Chondrocyte (in vitro differentiated cells): ENCODE measurements at places on chromosomes 4 and X. TPM values are rescaled to one million over a fixed set of nuclear protein-coding genes. Genes with fewer than 3 reads are reported as not detected.
A peak's percentile ranks its signal among the peaks of the same experiment; 100 is the strongest.

Gene FHIP1A
- total RNA-seq, result 1.7 to 4.8 TPM (median 1.8 TPM) in 3 replicates

DNA sequence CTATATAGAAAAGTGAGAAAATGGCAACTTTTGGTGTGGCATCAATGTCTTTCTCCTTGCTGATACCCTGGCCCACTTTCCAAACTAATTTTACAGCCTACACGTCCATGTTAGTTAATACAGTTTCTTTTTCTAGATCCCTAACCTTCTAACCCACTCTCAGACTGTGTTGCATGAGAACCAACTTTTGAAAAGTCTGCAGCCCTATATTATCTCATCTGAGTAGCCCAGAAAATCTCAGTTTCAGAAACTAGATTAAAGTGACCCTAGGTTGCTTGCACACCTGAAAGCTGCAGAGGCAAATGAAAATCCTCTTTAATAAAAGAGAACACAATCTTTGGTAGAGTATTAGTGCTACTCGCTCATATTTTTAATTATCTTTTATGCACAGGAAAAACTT, 371.6 kb upstream of the EMCN start:
- no peak overlapping the region for H3K4me3 ChIP-seq
- H3K4me1 ChIP-seq, result no peaks in the 10 kb centered on the region
- H3K36me3 ChIP-seq, result peaks cover 9% of the 10 kb centered on the region
- DNase-seq, result no peak
- no peak overlapping the region for H3K27ac ChIP-seq

GRCh38 chr4:162610116-162610515, 446.3 kb upstream of the FSTL5 start:
- no peaks in the 10 kb centered on the region for H3K4me1 ChIP-seq
- H3K27ac ChIP-seq, result no peak overlapping the region
- peaks cover 12% of the 10 kb centered on the region for H3K27me3 ChIP-seq

DNA sequence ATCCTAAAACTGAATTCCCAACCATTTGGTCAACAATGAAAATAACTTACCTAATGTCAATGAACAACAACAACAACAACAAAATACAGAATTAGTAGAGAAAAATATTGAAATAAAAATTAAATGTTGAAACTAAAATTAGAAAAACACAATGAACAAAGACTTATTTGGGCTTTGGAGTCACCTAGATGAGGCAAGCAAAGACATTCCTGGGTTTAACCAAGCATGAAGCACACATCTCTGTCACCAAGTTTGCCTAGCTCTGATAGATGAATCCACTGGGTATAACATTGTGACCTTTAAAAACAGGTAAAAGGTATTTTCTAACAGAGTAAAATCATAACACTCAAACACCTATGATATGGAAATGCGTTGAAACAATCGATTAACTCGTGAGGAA, 13.2 kb upstream of the SYTL5 start:
- no peaks in the 10 kb centered on the region for H3K4me1 ChIP-seq
- no peak overlapping the region for H3K27ac ChIP-seq
- no peaks in the 10 kb centered on the region for H3K36me3 ChIP-seq
- no peak overlapping the region for H3K4me3 ChIP-seq
- no peaks in the 10 kb centered on the region for H3K27me3 ChIP-seq
- DNase-seq, result no peak

DNA sequence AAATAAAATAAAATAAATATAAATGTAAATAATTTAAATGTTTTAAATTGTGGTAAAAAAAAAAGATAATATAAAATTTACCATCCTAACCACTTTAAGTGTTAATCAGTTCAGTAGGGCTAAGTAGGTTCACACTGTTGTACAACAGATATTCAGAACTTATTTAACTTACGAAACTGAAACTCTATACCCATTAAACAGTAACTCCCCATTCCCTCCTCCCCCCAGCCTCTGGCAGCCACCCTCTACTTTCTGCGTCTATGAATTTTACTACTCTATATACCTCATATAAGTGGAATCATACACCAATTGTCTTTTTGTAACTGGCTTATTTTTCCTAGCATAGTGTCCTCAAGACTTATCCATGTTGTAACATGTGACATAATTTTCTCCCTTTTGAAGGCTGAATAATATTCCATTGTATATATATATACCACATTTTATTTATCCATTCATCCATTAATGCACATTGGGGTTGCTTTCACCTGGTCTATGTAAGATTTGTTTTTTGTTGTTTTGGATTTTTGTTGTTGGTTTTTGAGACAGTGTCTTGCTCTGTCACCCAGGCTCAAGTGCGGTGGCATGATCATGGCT, 32.5 kb upstream of the ELF2 start:
- no peak overlapping the region for H3K27ac ChIP-seq
- H3K27me3 ChIP-seq, result no peaks in the 10 kb centered on the region
- no peaks in the 10 kb centered on the region for H3K36me3 ChIP-seq
- DNase-seq, result no peak
- H3K4me1 ChIP-seq, result no peaks in the 10 kb centered on the region

Gene ZFP42
- total RNA-seq, result 0.50 to 0.51 TPM in 2 of 3 replicates, not detected in the other

Gene VCX3B
- total RNA-seq, result not detected in 3 replicates

DNA sequence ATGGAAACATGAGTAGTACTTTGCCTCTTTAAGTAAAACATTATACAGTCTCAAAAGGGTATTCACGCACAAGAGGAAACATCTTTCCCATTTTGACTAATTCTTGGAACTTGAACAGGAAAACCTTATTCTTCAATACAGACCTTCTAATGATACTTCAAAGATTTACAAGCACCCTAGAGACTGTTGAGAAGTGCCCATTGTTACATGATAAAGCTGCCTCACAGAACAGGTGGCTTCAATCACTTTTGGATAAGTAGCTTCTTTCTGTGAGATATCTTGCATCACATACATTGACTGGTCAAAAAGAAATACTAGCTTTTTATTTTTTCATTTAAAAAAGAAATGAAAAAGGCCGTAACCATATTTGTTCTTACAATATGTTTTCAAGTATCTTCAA, 219.4 kb downstream of the EPHA5 start:
- H3K27ac ChIP-seq, result no peak overlapping the region
- H3K4me1 ChIP-seq, result no peaks in the 10 kb centered on the region
- H3K36me3 ChIP-seq, result no peaks in the 10 kb centered on the region
- DNase-seq, result no peak

Gene PRDM5
- total RNA-seq, result 9.3 to 14.0 TPM (median 10.6 TPM) in 3 replicates

GRCh38 chr4:913280-913618, 18.9 kb downstream of the GAK start:
- no peak overlapping the region for H3K27ac ChIP-seq
- H3K4me1 ChIP-seq, result peaks cover 10% of the 10 kb centered on the region
- peak; percentile 40 for DNase-seq
- H3K36me3 ChIP-seq, result peaks cover 2% of the 10 kb centered on the region
- no peak overlapping the region for H3K4me3 ChIP-seq
- no peaks in the 10 kb centered on the region for H3K27me3 ChIP-seq

- no peaks in the 10 kb centered on the region for H3K27me3 ChIP-seq
- DNase-seq, result no peak
- H3K4me3 ChIP-seq, result no peak overlapping the region
- peaks cover 5% of the 10 kb centered on the region for H3K4me1 ChIP-seq
- no peak overlapping the region for H3K27ac ChIP-seq
These were observed 28.1 kb downstream of the MCUB start for GRCh38 chr4:109588176-109588575.

DNA sequence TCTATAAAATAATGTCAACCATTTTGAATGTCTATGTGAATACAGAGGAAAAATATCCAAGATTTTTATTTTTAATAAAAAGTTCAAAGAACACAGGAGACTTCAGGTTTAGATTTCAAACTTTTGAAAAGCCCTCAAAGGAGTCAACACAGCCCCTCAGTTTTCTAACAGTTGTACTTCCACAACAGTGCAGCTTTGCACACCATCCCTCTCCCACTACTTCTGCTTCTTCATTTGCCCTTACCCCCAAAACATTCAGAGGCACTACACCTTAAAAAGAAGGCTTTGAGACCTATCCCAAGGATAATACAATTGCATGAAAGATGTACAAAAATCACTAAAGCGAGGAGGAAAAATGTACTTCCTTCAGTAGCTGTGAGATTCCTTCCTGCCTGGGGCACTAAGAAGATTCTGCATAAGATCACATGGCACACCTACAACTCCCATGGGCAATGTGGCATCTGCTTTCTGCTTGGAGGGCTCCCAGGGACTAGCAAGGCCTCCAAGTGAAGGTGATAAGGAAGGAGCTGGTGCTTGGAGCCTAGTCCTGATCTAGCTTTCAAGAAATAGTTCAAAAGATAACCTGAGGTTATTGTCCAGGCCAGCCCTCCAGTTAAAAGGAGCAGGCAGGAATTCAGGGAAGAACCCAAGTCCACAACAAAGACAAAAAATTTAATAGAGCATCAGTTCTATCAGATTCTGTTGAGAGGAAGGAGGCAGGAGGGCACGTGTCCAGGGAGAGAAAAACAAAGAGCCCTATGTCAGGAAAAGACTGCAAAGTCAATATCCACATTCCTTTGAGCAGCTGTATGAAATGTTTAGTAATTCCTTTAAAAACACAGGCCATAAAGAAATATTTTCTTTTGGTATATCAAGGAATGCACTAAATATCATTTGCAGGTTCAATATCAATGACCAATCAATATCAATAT, 19.1 kb downstream of the ARAP2 start:
- no peak overlapping the region for H3K27ac ChIP-seq
- no peaks in the 10 kb centered on the region for H3K36me3 ChIP-seq
- H3K4me3 ChIP-seq, result no peak overlapping the region
- no peaks in the 10 kb centered on the region for H3K27me3 ChIP-seq
- peaks cover 7% of the 10 kb centered on the region for H3K4me1 ChIP-seq
- DNase-seq, result no peak

DNA sequence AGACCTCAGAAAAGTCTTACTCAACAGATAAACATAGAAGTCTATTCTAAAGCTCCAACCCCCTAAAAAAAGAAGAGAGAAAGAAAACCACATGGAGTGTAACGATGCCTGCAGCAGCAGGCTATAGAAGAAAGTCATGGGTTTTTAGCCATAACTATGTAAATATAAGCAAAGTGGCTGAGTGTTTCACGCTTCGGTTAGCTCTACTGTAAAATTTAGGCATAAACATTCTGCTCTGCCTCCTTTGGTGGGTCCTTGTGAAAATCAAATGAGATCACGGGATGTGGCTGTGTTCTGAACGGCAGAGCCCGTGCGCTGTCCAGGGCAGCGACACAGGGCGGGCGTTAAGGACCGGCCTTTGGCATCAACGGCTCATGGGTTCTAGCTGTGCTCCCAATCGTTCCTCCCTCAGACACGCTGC, 78.4 kb downstream of the IRF2 start:
- no peaks in the 10 kb centered on the region for H3K27me3 ChIP-seq
- H3K27ac ChIP-seq, result no peak overlapping the region
- no peak for DNase-seq
- H3K4me3 ChIP-seq, result no peak overlapping the region
- peaks cover 21% of the 10 kb centered on the region for H3K4me1 ChIP-seq

Gene MTMR8
- 1.3 to 2.6 TPM (median 1.5 TPM) in 3 replicates for total RNA-seq

Gene SLC39A8
- 1.8 to 2.4 TPM (median 1.8 TPM) in 3 replicates for total RNA-seq

Gene GBA3
- not detected in 3 replicates for total RNA-seq

Gene AGA
- 26.2 to 28.0 TPM (median 26.2 TPM) in 3 replicates for total RNA-seq

DNA sequence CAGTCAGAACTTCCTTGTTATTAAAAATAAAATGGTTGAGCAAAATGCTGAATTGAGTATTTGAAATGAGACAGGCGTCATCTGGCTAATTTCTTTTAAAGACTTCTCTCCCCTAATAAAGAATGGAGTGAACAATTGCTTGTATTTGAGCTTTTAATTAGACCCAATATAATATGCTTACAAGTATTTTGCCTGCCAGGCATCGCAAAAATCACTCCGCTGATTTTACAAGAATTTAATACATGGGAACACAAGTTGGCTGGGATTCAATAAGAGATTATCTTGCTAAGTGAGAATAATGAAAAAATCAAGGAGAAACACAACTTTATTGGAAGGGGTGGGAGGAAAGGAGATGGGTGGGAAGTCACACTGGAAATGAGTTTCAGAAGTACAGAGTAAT, 52.3 kb downstream of the KLF3 start:
- H3K27me3 ChIP-seq, result no peaks in the 10 kb centered on the region
- no peak overlapping the region for H3K27ac ChIP-seq
- H3K4me3 ChIP-seq, result no peak overlapping the region
- H3K4me1 ChIP-seq, result peaks cover 8% of the 10 kb centered on the region
- DNase-seq, result no peak
- H3K36me3 ChIP-seq, result peaks cover 4% of the 10 kb centered on the region

GRCh38 chr4:53991821-53992220, 72.6 kb downstream of the CHIC2 start:
- peaks cover 8% of the 10 kb centered on the region for H3K4me1 ChIP-seq
- no peaks in the 10 kb centered on the region for H3K27me3 ChIP-seq
- no peak for DNase-seq
- H3K27ac ChIP-seq, result no peak overlapping the region

DNA sequence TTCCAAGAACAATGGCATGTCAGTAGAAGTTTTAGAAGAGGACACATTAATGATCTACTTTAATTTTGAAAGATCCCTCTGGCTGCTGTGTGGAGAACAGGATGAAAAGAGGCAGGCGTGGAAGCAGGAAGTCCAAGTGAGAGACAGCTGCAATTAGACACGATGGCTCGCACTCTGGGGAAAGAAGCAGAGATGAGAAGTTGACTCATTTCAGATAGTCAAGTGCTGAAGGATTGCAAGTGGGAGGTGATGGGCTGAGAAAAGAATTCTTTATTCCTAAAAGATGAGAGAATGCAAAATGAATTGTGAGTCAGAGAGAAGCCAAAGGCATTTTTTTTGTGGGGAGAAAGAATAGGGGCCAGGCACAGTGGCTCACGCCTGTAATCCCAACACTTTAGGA, 16.5 kb downstream of the RXFP1 start:
- H3K4me3 ChIP-seq, result no peak overlapping the region
- H3K4me1 ChIP-seq, result no peaks in the 10 kb centered on the region
- H3K27ac ChIP-seq, result no peak overlapping the region
- no peaks in the 10 kb centered on the region for H3K36me3 ChIP-seq
- H3K27me3 ChIP-seq, result no peaks in the 10 kb centered on the region

GRCh38 chr4:40292313-40292759, 42.8 kb upstream of the CHRNA9 start:
- no peaks in the 10 kb centered on the region for H3K4me1 ChIP-seq
- no peak overlapping the region for H3K27ac ChIP-seq
- no peaks in the 10 kb centered on the region for H3K36me3 ChIP-seq
- no peak for DNase-seq

Gene AMTN
- total RNA-seq, result not detected in 3 replicates

- no peak overlapping the region for H3K4me3 ChIP-seq
- no peaks in the 10 kb centered on the region for H3K36me3 ChIP-seq
- no peaks in the 10 kb centered on the region for H3K27me3 ChIP-seq
- no peaks in the 10 kb centered on the region for H3K4me1 ChIP-seq
- H3K27ac ChIP-seq, result no peak overlapping the region
- no peak for DNase-seq
These were observed 676.8 kb downstream of the RAPGEF2 start for GRCh38 chr4:159779716-159780115.

DNA sequence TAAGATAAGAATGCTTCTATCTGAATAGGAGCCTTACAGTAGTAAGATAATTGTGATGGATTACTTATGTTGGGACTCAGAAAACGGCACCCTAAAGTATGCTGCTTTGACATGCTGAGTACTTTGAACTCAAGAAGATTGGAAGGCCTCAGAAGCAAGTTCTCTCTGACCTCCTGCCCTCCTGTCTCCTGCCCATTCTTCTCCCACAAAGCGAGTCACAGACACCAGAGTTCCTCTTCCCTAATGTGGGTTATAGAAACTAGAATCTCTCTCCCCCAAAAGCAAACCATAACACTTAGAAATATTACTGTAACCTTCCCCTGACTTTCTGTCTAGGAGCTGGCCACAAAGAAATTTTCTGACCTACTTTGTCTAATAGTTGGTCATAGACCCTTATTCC, 76.5 kb downstream of the DDIT4L start:
- no peaks in the 10 kb centered on the region for H3K27me3 ChIP-seq
- no peak for DNase-seq
- H3K27ac ChIP-seq, result no peak overlapping the region
- no peak overlapping the region for H3K4me3 ChIP-seq
- H3K4me1 ChIP-seq, result peaks cover 5% of the 10 kb centered on the region

- H3K27ac ChIP-seq, result no peak overlapping the region
- DNase-seq, result no peak
- no peaks in the 10 kb centered on the region for H3K4me1 ChIP-seq
- no peaks in the 10 kb centered on the region for H3K36me3 ChIP-seq
- no peak overlapping the region for H3K4me3 ChIP-seq
These were observed 108.6 kb downstream of the APOOL start for GRCh38 chrX:85112293-85112692.
